Naive thymus-derived CD8-positive, alpha-beta T cell (primary cell): ENCODE measurements at places on chromosomes 11 and 22. TPM values are rescaled to one million over a fixed set of nuclear protein-coding genes. Genes with fewer than 3 reads are reported as not detected.

GRCh38 chr22:32331918-32332725 lies 25.5 kb upstream of the RFPL3 start:
- DNase-seq: no peak

DNA sequence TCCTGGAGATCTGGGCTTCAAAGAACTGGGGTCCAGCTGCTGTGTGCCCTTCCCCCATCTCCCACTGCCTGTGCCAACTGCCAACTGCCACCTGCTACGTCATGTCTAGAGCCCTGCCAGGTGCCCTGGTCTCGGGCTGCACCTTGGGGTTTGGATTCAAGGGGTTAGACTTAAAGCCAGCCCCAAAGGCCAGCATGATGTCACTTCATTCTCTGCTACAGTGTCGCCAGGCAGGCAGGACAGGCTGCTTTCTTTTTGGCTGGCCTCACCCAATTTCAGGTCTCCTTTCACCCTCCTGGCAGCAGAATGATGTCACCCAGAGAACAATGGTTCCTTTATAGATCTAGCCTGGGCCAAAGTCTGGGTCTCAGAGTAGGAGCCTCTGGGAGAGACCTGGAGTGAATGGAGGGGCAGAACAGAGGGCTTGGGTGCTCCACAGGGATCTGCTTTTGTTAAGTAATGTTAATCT lies 79.5 kb upstream of the CRYBB3 start:
- DNase-seq: no peak

- DNase-seq: peak; percentile 78
These were observed 7.6 kb downstream of the SLC29A2 start for GRCh38 chr11:66363805-66364535.

DNA sequence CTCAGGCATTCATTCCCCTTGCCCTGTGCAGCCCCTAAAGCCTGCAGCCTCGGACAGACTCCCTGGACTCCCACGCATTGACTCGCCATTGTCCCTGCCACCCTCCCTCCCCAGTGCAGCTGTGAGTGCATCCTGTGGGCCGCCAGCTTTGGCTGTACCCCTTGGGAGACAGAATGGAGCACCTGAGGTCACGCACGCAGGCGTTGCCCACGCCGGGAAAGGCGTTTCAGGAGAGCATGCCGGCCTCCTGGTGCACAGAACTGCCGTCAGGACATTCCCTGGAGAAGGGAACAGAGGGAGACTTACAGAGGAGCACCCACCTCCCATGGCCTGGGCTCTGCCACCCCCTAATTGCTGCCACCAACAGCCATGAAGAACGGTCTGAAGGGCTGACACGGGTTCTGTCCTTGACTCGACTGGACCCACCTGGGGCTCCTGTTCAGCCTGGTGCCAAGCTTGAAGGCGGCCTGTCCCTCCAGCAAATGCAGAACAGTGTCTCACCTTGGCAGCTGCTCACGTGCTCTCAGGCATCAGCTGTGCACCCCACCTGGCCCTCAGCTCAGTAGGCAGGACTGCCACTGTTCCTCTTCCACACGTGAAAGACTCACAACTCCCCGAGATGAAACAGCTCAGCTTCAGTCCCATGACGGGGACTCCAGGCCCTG lies 503.8 kb downstream of the BRD1 start:
- peak; percentile 10 for DNase-seq

DNA sequence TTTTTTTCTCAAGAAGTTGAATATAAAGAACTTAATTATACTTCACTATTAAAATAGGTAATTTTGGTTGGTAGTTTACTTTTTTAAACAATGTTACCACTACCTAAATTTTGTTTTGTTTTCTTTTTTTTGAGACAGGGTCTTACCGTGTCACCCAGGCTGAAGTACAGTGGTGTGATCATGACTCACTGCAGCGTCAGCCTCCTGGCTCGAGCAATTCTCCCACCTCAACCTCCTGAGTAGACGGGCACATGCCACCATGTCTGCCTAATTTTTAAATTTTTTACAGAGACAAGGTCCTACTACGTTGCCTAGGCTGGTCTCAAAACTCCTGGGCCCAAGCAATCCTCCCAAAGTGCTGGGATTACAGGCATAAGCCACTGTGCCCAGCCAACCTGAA lies 17.6 kb downstream of the SPCS2 start:
- no peak for DNase-seq

GRCh38 chr11:27460158-27460978 lies 12.2 kb downstream of the LGR4 start:
- DNase-seq: no peak

DNA sequence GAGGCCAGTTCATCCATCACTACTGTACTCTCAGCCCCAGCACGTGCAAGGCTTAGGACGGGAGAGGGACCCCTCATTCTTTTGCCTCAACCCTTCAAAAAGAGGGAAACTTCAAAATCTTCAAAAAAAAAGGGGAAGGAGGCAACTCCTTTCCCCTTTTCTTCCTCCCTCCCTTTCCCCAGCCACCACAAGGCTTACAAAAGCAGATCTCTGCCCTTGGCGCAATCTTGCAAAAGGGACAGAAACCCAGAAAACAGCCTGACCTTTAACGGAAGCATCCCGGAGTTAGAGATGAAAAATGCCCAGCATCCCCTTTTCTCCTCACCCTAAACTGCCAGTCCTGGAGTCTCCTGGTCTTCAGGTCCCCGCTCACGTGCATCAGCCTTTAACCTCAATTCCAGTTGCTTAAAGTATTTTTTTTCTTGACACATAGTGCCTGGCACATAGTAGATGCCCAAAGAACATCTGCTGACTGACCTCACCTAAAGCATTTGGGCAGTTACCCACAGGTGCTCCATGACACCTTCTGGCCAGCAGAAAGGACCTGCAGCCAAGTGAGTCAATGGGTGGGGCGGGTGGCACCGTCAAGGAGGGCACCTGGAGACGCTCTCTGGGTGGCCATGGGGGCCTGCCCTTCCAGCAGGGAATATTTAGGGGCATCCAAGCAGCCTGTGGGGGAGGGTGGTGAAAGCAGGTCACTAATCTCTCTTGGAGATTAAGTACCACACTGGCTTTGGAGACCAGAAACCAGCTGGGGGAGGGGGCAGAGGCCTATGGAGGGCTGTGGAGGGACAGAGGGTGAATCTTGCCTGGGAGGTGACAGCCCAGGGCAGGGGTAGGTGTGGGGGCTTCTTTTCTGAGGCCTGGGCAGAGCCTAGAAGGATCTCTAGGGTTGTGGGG lies 16.3 kb downstream of the NECTIN1 start:
- DNase-seq: no peak

GRCh38 chr11:117664897-117665296 lies 132.1 kb downstream of the DSCAML1 start:
- no peak for DNase-seq

Gene NXPE1
- polyA plus RNA-seq: not detected

Gene TMEM45B
- 1.1 TPM for polyA plus RNA-seq

Gene C11orf42
- polyA plus RNA-seq: not detected

Gene CNTN5
- not detected for polyA plus RNA-seq

Gene SHANK2
- polyA plus RNA-seq: not detected
